HFFc6 (cell line): ENCODE measurements at places on chromosomes 11 and 22.

DNA sequence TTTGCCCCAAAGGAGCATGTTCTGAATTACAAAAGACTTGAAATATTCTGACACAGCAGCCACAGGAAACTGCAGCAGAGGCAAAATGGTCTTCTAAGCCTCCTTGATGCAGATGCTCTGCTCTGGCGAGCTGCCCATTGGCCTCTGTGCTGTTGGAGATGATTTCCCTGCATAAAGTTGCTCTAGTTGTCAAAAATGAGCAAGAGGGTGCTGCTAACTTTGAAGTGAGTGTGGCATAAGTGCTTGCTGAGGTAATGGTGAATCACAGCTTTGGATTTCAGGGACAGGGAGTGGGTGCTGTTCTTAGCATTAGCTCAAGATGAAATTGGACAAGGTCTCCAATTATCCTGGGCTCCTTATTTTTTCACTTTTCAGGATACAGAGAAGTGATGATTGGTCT is 435.4 kb downstream of the TMEM135 start:
- peak; percentile 84 for DNase-seq

GRCh38 chr22:20391222-20391621 is 2.7 kb upstream of the ZNF74 start:
- no peak for DNase-seq

- no peak for DNase-seq
Observed at GRCh38 chr22:45071618-45072017, 61.8 kb upstream of the PHF21B start.

DNA sequence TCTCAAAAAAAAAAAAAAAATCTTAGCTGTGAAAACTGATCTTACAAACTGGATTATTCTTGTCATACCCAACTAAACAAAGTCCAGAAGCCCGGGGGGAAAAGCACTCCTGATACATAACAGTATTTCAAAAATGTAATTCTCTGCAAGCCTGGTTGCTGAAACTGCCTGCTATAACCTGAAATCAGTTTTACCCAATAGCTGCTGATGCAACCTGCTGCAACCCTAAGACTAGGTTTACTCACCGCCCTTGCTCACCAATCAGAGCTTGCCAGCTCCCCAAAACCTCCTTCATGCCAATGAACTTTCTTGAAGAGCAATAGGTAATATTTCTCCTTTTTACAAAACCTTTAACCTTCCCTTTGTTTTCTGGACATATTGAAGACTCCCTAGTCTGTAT is 12.4 kb downstream of the FGF19 start:
- DNase-seq = no peak

DNA sequence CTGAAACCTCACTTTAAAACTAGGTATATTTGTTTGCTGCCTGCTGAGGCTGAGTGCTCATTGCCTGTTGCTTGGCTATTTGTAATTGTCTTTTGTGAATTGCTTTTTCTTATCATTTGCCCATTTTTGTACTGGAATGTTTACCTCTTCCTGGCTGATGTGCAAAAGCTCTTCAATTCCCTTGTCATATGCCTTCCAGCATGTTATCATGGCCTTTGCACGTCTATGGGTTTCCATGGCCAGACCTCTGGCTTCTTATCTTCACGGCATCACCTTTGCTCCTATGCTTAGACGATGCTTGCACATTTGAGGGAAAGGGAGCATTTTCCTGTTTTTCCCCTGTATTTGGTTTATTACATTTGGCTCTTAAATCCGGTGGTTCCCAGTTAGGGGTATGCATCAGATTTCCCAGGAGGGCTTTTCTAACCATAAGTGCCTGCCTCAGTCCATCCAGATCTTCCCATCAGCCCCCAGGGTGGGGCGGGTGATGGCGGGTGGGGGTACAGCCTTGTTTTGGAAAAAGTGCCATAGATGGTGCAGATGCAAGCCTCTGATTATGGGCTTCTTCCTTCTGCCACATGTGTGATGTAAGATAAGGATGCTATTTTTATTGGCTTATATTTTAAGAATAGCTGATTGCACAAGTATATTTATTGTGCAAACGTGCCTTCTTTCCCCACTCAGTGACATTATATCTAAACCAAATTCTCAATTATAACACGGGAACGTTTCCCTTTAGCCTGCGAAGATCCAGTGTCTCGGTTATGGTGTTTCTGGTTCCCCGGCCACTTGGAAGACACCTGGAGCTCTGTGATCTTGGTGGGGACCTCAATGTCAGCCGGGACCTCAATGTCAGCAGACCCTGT is 70.6 kb upstream of the SEPTIN5 start:
- no peak for DNase-seq
